H54 (cell line): ENCODE measurements at places on chromosomes 2 and 18.

- DNase-seq, result no peak
Observed at GRCh38 chr18:79571211-79572092, 108.2 kb upstream of the CTDP1 start.

DNA sequence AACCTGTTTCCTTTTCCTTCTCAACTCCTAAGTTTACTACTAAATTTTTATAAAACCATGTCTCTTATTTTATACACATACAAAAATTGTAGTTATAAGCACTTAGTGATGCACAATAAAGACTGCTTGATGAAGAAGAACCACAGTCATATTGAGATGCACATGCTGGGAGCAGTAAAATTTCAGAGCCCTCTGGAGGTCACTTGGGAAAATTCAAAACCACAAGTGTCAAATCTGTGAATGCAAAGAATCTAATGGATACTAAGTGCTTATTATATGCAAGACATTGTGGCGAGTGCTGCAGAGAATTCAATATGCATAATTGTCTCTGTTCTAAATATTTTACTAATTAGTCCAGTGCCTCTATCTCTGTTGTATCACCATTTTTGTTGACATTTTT lies 180.5 kb downstream of the VWC2L start:
- no peak for DNase-seq

- DNase-seq, result no peak
Observed at GRCh38 chr2:119536211-119536610, 8.0 kb upstream of the CFAP221 start.

- DNase-seq, result no peak
Observed at GRCh38 chr2:121562269-121563176, 31.8 kb downstream of the RNU4ATAC start.

- no peak for DNase-seq
Observed at GRCh38 chr2:11379558-11379957, 35.1 kb upstream of the ROCK2 start.

- DNase-seq, result no peak
Observed at GRCh38 chr2:64391940-64392339, 62.0 kb upstream of the LGALSL start.

DNA sequence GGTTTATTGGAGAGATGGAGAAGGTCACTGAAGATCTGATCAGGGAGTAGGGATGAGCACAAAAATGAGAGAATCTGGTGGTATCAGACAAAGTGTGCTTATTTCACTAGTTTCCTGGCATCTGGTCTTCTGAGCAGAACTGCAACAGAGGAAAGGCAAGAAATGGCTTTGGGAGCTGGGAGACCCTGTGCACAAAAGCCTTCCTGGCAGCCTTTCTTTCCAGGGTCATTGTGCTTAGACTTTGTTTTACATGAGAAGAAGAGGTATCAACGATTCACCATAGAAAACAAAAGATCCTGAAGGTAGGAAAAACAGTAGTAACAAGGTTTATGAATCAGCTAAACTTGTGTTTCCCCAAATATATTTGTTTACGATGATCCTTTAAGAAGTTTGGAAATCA lies 162.9 kb downstream of the CNTNAP5 start:
- no peak for DNase-seq

DNA sequence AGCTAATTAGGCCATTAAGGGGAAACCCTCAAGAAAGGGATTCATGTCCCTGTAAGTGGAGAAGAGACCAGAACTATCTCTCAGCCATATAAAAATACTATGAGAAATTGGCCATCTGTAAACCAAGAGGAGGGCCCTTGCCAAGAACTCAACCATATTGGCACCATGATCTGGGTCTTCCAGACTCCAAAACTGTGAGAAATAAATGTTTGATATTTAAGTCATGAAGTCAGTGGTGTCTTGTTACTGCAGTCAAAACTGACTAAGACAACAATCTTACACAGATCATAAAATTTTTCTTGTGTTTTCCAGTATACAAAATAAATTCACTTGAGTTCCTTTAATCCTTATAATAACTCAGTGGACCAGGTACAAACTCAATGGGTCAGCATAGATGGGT lies 589.8 kb upstream of the CDH2 start:
- no peak for DNase-seq

DNA sequence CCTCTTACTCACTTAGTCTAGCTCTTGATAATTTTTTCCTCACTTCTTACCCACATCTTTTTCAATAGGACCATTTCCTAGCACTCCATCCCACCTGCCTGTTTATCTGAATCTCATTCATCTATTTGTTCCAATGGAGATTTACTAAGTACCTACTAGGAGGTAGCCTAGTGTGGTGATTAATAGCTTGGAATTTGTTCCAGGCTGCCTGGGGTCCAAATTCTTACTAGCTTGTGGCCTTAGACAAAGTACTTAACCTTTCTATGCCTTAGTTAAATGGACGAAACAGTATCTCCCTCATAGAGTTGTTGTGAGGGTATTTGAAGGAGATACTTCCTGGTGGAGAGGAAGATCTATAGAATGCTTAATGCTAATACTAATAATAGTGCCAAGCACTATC lies 42.9 kb upstream of the SERTAD2 start:
- DNase-seq, result no peak

- DNase-seq, result no peak
Observed at GRCh38 chr18:78995740-78996395, 16.2 kb downstream of the SALL3 start.

- no peak for DNase-seq
Observed at GRCh38 chr18:7157760-7158159, 40.2 kb upstream of the LAMA1 start.

GRCh38 chr2:72254831-72255451 lies 107.3 kb upstream of the CYP26B1 start:
- DNase-seq, result no peak

GRCh38 chr2:145587922-145588321 lies 1068.0 kb upstream of the ZEB2 start:
- DNase-seq, result no peak

DNA sequence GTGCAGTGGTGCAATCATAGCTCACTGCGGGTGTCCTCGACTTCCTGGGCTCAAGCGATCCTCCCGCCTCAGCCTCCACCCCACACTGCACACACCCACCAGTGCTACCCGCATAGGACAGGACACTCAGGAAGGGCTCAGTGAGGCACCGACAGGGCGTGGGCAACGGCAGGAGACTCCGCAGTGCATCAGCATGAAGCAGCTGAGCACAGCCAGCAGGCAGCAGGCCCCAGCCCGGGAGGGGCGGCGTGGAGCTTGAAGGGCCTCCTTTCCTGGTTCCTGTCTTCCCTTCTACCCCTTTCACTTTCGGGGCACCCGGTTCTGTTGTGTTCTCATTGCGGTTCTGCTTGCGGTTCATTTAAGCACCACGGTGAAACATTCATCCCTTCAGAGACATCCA lies 89.8 kb downstream of the ZNF516 start:
- no peak for DNase-seq

- no peak for DNase-seq
Observed at GRCh38 chr2:8732601-8733000, 50.7 kb downstream of the ID2 start.

DNA sequence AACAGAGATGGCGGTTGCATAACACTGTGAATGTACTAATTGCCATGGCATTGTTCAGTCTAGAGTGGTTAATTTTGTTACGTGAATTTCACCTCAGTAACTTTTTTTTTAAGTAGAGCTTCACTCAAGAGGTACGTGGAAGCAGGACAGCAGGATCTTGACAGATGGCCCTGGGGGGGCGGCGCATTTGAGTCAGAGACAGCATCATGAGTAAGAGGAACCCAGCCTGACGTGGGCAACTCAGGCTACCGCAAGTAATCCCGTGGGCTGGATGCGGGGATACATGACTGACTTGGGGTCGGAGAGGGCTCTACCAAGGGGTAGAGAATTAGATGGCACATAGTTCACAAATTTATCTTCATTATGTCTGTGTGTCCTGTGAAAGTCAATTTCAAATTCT lies 38.1 kb upstream of the DAPL1 start:
- no peak for DNase-seq

DNA sequence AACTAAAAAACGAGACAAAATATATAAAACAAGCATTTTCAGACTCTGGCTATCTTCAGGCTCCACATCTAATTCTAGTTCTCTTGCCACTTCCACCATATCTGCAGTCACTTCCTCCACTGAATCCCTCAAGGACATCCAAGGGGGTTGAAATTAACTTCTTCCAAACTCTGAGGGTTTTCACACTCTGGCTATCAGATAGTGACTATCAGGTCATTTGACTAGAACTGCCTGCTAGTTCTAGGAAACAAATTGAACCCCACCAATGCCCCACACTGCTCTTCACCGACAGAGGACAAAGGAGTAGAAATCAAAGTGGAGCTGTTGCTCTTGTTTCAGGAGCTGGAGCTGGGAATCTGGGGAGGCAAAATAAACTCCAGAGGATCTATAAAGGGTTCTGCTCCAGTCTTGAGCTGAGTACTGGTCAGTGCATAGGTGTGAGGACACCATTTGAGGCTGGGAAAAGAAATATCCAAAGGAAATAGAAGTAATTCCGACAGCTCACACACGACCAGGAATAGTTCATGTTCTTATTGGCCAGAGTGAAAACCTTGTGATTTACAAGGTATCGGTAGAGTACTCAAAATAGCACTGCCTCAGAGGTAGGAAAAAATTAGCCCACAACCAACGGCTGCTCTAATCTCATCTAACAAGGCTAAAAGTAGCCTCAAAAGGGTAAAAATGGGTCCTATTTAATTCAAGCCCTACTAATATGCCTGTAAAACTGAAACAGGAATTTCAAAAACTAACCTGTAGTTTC lies 71.3 kb downstream of the SMC6 start:
- DNase-seq, result no peak

DNA sequence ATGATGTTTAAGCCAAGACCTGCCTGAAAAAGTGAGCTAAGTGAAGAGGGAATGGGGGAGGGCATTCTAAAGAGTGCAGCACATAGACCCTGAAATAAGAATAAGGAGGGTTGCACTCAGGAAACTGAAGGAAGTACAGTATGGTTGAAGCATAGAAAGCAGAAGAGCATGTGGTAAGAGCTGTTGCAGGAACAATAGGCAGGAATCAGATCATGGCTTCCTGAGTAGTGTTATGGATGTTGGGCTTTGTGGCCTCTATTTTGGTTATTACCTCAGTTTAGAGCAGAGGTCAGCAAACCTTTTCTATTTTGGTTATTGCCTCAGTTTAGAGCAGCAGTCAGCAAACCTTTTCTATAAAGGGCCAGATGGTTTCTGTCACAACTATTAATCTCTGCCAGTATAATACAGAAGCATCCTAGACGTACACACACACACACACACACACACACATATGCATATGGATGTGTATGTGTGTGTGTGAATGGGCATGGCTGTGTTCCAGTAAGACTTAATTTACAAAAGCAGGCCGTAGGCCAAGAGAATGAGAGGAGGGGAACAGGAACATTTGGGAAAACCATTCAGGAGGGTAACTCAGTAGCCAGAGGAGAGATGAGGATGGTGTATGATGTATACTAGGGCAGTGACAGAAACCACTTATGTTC lies 91.1 kb upstream of the MYO3B start:
- no peak for DNase-seq
